ENCODE measurements at places on chromosomes 4 and X. TPM values are rescaled to one million over a fixed set of nuclear protein-coding genes. Genes with fewer than 3 reads are reported as not detected.
A peak's percentile ranks its signal among the peaks of the same experiment; 100 is the strongest.

The SCOC gene
- 30.4 TPM for total RNA-seq

The PNMA6F gene
- total RNA-seq: not detected

The ARHGAP36 gene
- 0.37 TPM for total RNA-seq

The SNCA gene
- total RNA-seq: 8.5 TPM

The INTU gene
- total RNA-seq: 10.7 TPM

The DACH2 gene
- total RNA-seq: 1.0 TPM

The PAGE4 gene
- not detected for total RNA-seq

The GDPD2 gene
- total RNA-seq: 13.9 TPM

DNA sequence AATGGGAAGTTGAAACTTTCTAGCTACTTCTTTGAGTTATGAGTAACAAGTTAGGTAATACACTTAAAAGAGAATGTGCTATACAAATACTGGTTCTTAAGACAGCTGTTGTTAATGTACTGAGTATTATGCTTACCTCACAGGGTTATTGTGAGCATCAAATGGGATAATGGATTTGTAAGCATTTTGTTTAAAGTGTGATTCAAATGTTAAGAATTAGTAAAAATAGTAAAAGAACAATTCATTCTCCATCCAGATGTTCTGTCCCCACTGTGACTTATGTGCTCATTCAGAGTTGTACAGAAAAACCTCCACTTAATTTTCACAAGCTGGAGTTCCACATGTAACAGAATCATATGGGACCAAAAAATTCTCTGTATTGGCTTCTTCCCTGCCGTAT is 63.6 kb downstream of the AR start:
- peaks cover 2% of the 10 kb centered on the region for H3K4me1 ChIP-seq
- no peaks in the 10 kb centered on the region for H3K27me3 ChIP-seq
- H3K36me3 ChIP-seq: peaks cover 1% of the 10 kb centered on the region
- DNase-seq: no peak
- no peak overlapping the region for H3K27ac ChIP-seq

DNA sequence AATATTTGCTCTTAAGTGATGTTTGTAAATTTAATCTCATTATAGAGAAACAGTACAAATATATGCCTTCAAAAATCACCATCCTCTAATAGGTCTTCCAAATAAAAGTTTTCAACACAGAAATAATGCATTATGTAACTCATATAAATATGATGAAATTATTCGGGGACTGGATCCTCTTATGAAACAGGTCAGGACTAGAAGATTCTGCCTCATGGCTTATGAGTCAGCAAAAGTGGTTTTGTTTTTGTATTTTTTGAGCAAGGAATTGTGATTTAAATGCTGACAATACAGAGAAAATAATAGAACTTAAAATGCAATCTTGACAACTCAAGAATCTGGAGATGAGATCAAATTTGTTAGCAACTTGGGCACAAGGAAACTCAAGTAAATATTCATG is 179.7 kb upstream of the NDP start:
- H3K27ac ChIP-seq: no peak overlapping the region
- no peaks in the 10 kb centered on the region for H3K36me3 ChIP-seq
- no peak overlapping the region for H3K4me3 ChIP-seq
- DNase-seq: no peak
- H3K4me1 ChIP-seq: no peaks in the 10 kb centered on the region

DNA sequence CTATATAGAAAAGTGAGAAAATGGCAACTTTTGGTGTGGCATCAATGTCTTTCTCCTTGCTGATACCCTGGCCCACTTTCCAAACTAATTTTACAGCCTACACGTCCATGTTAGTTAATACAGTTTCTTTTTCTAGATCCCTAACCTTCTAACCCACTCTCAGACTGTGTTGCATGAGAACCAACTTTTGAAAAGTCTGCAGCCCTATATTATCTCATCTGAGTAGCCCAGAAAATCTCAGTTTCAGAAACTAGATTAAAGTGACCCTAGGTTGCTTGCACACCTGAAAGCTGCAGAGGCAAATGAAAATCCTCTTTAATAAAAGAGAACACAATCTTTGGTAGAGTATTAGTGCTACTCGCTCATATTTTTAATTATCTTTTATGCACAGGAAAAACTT is 371.6 kb upstream of the EMCN start:
- no peaks in the 10 kb centered on the region for H3K4me1 ChIP-seq
- DNase-seq: no peak
- H3K27ac ChIP-seq: no peak overlapping the region
- H3K4me3 ChIP-seq: no peak overlapping the region

DNA sequence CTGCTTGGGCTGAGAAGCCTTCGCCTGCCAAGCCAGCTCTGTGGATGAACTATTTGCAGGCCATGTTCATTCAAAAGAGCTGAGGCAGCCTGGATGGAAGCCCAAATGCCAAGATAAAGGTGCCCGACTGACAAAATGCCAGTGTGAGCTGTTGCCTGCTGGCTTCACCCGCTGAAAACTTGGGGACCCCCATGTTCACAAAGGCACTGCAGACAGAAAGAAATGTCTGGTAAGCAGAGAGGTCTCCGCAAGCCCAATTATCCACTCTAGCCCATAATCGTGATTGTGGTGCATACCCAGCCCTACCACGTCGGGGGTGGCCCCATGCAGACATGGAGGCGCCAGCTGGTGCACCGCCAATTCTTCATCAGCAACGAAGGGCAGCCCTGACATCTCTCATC is 13.0 kb upstream of the SMIM20 start:
- no peak overlapping the region for H3K4me3 ChIP-seq
- H3K4me1 ChIP-seq: no peaks in the 10 kb centered on the region
- H3K27me3 ChIP-seq: no peaks in the 10 kb centered on the region
- no peak overlapping the region for H3K27ac ChIP-seq

- no peaks in the 10 kb centered on the region for H3K27me3 ChIP-seq
- no peak overlapping the region for H3K27ac ChIP-seq
- H3K36me3 ChIP-seq: peaks cover 71% of the 10 kb centered on the region
- no peak for DNase-seq
- H3K4me1 ChIP-seq: peaks cover 7% of the 10 kb centered on the region
Measured at GRCh38 chr4:10104211-10104990, 12.2 kb downstream of the WDR1 start.

GRCh38 chrX:136214551-136214950 is 36.6 kb downstream of the MAP7D3 start:
- no peaks in the 10 kb centered on the region for H3K27me3 ChIP-seq
- DNase-seq: no peak
- H3K27ac ChIP-seq: no peak overlapping the region
- H3K4me3 ChIP-seq: no peak overlapping the region
- H3K4me1 ChIP-seq: no peaks in the 10 kb centered on the region

DNA sequence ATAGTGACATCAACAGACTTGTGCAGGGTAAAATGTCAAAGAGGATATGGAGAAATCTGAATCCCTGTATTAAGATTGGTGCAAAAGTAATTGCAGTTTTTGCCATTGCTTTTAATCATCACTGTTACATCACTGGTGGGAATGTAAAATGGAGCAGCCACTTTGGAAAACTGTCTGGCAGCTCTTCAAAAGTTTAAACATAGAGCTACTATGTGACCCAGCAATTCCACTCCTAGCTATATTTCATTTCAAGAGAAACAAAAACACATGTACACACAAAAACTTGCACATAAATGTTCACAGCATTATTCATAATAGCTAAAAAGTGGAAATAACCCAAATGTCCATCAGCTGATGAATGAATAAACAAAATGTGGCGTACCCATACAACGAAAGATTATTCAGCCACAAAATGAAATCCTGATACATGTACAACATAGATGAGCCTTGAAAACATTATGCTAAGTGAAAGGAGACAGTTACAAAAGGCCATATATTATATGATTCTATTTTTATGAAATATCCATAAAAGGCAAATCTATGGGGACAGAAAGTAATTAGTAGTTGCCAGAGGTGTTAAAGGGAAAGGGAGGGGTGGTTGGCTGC is 106.4 kb downstream of the AMELX start:
- no peak for DNase-seq
- H3K27me3 ChIP-seq: no peaks in the 10 kb centered on the region
- H3K27ac ChIP-seq: no peak overlapping the region
- no peaks in the 10 kb centered on the region for H3K4me1 ChIP-seq

GRCh38 chrX:77900688-77901087 is 1.4 kb downstream of the COX7B start:
- no peak for DNase-seq
- no peaks in the 10 kb centered on the region for H3K4me1 ChIP-seq
- H3K27me3 ChIP-seq: no peaks in the 10 kb centered on the region

DNA sequence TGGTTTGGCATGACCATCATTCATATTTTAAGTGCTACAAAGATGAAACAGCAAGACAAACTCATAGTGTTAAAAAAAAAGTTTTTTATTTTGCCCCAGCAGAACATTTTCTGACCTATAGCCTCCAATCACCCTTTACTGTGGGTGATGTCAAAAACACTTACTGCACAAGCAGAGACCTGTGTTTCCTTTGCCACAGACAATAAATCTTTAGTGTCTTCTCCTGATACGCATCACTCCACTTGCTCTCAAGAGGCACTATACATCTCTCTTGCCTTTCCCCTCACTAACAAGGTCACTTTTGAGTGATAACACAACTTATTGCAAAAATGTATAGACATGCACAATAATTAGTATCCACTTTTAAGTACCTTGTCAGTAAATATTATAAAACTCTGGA is 125.6 kb downstream of the ANTXR2 start:
- H3K4me1 ChIP-seq: no peaks in the 10 kb centered on the region
- no peaks in the 10 kb centered on the region for H3K27me3 ChIP-seq
- no peaks in the 10 kb centered on the region for H3K36me3 ChIP-seq
- no peak overlapping the region for H3K27ac ChIP-seq

GRCh38 chr4:102625232-102625930 is 124.2 kb downstream of the NFKB1 start:
- no peak overlapping the region for H3K27ac ChIP-seq
- H3K4me1 ChIP-seq: no peaks in the 10 kb centered on the region
- no peak overlapping the region for H3K4me3 ChIP-seq

DNA sequence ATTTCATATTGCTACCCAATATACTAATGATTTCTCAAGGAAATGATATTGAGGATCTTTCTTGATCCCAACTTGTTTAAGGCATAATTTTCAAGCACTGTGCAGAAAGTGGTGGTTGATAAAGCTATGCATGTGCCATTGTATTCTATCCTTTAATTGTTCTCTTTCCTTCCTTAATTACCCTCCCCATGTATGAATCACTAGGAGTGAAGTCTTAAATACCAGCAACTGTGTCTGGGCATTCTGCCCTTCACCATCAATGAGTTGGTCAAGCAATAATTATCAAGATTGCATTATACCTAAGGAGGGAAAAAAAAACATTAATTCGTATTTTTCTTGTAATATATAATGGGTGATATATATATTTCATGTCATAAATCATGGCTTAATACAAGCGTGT is 111.8 kb upstream of the FRMPD4 start:
- H3K4me1 ChIP-seq: no peaks in the 10 kb centered on the region
- H3K36me3 ChIP-seq: no peaks in the 10 kb centered on the region
- H3K4me3 ChIP-seq: no peak overlapping the region
- DNase-seq: no peak
- H3K27ac ChIP-seq: no peak overlapping the region

DNA sequence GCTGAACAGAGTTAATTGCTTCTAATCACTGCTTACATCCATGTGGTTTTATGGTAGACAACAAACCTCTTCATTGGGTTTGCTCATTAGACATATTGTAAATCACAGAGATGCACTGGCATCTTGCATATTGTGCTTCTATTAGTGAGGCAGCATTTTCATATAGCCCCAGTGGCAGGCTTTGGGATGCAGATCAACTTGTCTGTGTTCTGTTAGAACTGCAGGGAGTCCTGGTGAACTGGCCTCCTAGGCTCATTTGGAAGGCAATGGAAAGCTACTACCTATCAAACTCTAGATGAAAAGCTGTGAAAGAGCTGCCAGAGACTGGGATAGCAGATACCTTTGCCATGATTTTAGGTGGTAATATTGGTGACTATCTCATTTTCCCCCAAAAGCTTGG is 108.8 kb downstream of the NAA11 start:
- H3K4me3 ChIP-seq: no peak overlapping the region
- peak; percentile 44 for DNase-seq

DNA sequence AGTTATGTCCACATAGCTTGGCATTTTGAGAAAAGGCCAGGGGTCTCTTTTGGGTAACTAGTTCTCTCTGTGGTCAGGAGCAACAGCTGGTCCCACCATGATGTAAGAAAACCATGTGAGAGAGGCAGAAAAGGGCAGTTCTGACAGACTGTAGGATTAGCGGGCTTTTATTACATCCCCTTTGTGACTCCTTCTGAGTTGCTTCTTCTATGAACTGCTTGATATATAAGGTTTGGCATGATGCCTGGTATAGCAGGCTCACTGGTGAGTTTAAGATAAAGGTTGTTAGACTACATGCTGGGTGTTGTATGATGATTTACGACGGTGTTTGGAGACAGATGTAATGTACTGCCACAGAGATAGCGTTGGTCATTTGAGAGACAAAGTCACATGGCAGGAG is 2308.1 kb upstream of the AGA start:
- no peak overlapping the region for H3K27ac ChIP-seq
- no peaks in the 10 kb centered on the region for H3K27me3 ChIP-seq
- DNase-seq: no peak

DNA sequence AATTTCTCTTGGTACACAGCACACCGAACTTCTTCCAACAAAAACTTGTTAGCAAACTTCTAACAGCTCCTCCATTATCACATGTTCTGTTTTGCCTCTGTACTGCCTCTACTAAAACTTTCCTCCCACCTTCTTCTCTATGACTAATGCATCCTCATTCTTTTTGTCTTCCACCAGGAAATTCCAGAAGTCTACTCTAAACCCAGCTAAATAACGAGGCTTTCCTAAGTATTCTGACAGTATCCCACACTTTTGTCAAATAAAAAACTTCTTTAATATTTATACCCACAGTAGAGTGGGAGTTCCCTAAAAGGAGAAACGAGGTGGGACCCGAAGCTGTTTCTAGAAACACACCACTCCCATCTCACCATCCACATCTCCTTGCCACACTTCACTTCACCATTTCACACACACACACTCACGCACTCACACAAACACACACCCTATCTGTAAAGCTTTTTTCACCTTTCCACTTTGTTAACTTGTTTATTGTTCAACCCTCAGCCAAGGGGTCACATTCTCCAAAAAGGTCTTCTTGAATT is 280.3 kb downstream of the ARAP2 start:
- no peak overlapping the region for H3K4me3 ChIP-seq
- no peaks in the 10 kb centered on the region for H3K27me3 ChIP-seq
- no peak overlapping the region for H3K27ac ChIP-seq
- H3K4me1 ChIP-seq: no peaks in the 10 kb centered on the region
- DNase-seq: no peak

GRCh38 chr4:87024201-87024600 is 89.4 kb downstream of the AFF1 start:
- peaks cover 4% of the 10 kb centered on the region for H3K4me1 ChIP-seq
- H3K27me3 ChIP-seq: no peaks in the 10 kb centered on the region
- no peak for DNase-seq
- H3K27ac ChIP-seq: no peak overlapping the region
